Right renal cortex interstitium (tissue), 3 donors: ENCODE measurements at places on chromosomes 4 and X. TPM values are rescaled to one million over a fixed set of nuclear protein-coding genes. Genes with fewer than 3 reads are reported as not detected.

Gene SPANXA1
- not detected for polyA plus RNA-seq

Gene HOPX
- polyA plus RNA-seq, result 12.0 TPM

- no peak for DNase-seq
These were observed 469.8 kb upstream of the CPEB2 start for GRCh38 chr4:14532436-14532835.

DNA sequence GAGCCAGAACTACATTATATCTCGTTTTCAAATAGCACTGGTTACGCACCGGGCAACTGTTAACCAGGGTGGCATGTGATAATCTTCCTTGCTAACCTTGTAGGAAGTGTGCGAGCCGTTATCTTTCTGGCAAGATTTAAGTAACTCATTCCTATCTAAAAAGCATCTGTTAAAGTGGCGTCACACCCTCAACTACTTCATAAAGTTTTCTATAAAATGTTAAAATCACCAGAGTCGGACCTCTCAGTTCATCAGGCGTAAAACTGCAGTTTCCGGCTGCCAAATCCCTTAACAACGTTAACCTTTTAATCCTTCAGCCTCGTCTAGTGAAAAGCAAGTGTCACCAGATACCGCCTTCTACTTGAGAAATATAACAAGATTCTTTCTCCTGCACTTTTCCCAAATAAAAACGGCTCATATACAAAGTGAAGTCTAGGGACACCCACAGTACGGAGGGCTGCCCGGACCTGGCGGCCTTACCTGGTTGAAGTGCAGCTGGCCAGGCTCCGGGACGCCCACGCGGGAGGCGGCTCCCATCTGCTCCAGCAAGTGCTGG, 1.2 kb downstream of the SLC39A8 start:
- no peak for DNase-seq

DNA sequence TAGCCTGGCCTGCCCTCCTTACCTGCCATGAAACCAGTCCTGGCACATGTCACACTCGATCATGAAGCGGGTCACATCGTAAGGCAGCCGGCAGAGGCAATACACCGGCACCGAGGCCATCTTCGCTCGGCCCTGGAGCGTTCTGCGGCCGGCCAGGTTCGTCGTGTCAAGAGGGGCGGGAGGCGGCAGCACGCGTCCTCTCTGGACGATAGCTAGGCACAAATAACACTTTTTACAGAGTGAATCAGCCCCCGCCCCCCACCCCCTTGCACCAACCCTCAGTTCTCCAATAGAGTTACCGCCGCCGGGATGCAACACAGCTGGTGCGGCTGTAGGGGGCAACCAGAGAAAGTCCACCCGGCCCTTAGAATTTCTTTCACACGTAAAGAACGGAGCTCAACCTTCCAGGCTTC, 1.7 kb downstream of the PHF8 start:
- no peak for DNase-seq

- no peak for DNase-seq
These were observed 258.6 kb downstream of the CAMK2D start for GRCh38 chr4:113502906-113503305.

Gene TMEM35A
- 7.9 TPM for polyA plus RNA-seq

- DNase-seq, result no peak
These were observed 52.7 kb upstream of the TMPRSS11F start for GRCh38 chr4:68182382-68182820.

Gene NMU
- polyA plus RNA-seq, result 10.8 TPM

Gene GPM6B
- 16.8 TPM for polyA plus RNA-seq

Gene ART3
- 0.28 TPM for polyA plus RNA-seq

Gene ZIC3
- polyA plus RNA-seq, result not detected

Gene OPRPN
- polyA plus RNA-seq, result not detected

DNA sequence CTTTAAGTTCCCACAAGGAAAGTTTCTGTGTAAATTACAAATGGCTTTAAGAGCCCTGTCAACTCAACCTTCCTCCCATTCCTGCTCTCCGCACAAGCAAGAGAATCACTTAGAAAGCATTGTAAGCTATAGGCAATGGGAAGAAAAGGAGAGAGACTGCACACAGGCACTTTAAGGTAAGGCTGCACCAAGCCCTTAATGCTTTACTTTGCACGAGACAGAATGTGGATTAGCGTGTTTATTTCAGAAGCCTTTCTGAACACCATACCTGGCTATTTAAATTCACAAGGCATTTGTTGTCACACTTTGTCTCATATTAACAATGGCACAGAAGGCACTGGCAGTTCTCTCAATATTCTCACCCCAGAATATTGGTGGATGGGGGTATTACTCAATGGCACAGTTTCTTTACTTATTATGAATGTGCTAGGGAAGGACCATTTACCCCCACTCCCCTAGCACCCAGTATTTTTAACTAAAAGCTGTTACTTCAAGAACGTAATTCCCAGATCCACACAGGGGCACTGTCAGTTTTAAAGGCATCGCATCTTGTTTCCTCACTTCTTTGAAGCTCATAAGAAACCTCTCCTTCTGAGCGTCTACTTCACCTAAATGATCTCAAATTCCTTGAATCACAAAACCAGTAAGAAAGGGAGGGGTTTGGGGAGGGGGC, 150.0 kb downstream of the MAML3 start:
- DNase-seq, result no peak

- DNase-seq, result no peak
These were observed 39.2 kb downstream of the FMR1NB start for GRCh38 chrX:148020329-148020728.

- DNase-seq, result no peak
These were observed 25.4 kb upstream of the EREG start for GRCh38 chr4:74339501-74339900.

Gene ZNF711
- 90.4 TPM for polyA plus RNA-seq

DNA sequence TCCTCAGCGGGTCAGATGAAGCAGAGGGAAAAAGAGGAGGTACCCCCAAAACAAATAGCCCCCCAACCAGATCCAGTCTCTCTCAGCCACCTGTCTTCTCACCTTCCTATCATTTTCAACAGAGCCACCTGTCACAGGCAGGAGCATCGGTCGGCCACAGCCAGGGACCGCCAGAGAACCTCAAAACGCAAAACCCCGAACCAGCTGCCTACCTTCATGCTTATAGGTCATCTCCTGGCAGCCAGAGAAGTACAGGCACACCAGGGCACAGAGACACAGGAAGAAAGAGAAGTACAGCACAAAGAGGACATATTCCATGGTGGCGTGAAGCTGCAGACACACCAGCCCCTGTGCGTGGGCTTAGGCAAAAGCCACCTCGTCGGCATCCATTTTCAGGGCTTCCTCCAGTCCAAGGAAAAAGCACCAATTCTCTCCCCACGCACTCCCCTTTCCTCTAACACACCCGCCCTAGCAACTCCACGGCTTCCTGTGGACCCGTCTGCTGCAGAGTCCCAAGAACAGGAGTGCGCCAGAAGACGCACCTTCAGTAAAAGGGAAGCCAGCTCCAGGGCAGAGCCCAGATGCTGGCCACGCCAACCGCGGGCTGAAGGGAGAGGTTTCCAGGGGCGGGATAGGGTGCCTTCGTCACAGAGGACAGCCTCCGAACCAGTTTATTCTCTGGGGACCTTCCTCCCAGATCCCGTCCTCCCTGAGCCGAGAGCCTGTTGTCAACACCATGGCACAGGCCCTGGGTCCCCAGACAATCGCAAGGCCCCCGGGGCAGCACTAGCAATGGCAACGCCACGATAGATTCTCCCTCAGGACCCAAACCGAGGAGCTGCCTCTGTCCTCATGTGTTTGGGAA, 51.8 kb upstream of the C4orf50 start:
- DNase-seq, result no peak

Gene RNF150
- polyA plus RNA-seq, result 27.7 TPM

Gene PF4V1
- 0.31 TPM for polyA plus RNA-seq

GRCh38 chrX:42944381-42944998, 166.5 kb upstream of the PPP1R2C start:
- no peak for DNase-seq

DNA sequence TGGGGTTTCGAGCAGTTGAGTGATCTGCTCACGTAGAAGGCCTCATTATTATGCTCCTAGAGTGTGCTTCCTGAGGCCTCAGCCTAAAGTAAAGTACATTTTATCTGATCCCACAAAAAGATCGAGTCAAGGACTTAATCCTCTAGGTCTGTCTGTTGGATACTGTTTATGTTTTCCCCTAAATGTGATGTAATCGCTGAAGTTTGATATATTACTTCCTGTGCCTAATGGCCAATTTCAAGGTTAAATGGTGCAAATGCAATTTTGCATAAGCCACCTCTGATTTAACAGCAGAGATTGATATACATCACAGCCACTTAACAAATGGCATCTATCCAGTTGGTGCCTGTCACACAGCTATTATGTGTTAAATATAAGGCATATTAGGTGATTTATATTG, 19.4 kb upstream of the SERTM2 start:
- no peak for DNase-seq

Gene GPR119
- polyA plus RNA-seq, result not detected

Gene GPR143
- 14.1 TPM for polyA plus RNA-seq

GRCh38 chr4:95180531-95181242, 368.1 kb downstream of the UNC5C start:
- no peak for DNase-seq

GRCh38 chr4:53900271-53900649, 164.1 kb downstream of the CHIC2 start:
- DNase-seq, result no peak

GRCh38 chr4:105586638-105587328, 34.4 kb downstream of the ARHGEF38 start:
- no peak for DNase-seq

- DNase-seq, result no peak
These were observed 34.2 kb downstream of the CCDC158 start for GRCh38 chr4:76386566-76387305.
